ENCODE measurements at places on chromosomes 6 and 20.

- DNase-seq: peak; percentile 26
Observed at GRCh38 chr20:31678389-31679356, 41.0 kb downstream of the COX4I2 start.

DNA sequence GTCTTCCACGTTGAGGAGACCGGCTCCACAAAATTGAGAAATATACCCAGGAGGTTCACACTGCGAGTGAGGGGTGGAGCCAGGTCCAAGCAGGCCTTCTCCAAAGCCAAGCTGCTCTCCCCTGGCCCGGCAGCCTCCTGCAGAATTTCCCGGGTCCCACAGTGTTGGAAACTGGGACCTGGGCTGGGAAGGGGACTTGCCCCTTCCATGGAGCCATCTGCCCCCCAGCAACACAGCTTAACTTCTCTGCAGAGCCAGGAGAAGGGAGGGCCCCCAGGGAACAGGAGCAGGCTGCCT lies 35.4 kb downstream of the MDFI start:
- no peak for DNase-seq

GRCh38 chr6:89555806-89556205 lies 82.7 kb downstream of the LYRM2 start:
- DNase-seq: no peak

- DNase-seq: no peak
Observed at GRCh38 chr20:575230-575629, 31.6 kb upstream of the CSNK2A1 start.
